ENCODE measurements at places on chromosomes 5 and 9.

- no peak for DNase-seq
Observed at GRCh38 chr9:131555841-131556673, 10.7 kb downstream of the PRRT1B start.

GRCh38 chr9:23554686-23555085, 271.4 kb downstream of the ELAVL2 start:
- DNase-seq, result no peak

DNA sequence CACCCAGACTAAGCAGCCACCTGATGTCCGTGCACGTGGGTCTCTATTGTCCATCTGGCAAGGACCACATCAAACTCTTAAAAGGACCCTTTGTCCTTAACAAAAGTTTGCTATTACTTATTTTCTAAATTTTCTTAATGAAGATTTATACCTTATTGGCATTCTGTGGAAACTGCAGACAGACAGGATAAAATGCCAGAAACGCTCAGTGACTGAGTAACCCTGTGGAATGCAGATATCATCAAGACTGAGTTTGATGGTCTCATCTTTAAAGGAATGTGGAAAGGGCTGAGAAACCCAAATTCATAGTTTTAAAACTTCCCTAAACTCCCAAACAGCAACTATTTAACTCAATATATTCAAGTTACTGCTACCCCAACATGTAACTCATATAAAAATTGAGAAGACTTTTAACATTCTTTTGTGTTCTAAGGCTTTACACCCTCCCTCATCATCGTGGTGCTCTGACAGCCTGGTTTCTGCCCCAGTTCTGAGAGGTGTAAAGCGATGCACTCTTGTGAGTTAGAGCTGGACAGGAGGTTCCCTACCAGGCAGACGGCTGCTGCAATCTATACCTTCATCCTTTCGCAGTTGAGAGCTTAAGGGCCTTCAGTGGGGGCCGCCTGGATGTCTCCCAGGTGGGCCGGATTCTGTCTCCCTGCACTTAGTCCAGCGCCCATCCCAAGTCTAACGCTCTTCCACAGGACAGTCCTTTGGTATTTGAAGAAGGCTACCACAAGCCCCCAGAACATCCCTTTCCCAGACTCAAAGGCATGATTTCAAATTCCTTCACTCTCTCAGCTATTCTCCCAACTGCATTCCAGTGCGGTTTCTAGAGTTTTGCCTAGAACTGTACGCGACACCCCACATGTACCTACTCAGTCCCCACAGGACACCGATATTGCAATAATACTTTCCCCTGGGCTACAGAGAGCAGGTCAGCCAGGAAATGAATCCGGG, 68.9 kb downstream of the DAP start:
- DNase-seq, result no peak

DNA sequence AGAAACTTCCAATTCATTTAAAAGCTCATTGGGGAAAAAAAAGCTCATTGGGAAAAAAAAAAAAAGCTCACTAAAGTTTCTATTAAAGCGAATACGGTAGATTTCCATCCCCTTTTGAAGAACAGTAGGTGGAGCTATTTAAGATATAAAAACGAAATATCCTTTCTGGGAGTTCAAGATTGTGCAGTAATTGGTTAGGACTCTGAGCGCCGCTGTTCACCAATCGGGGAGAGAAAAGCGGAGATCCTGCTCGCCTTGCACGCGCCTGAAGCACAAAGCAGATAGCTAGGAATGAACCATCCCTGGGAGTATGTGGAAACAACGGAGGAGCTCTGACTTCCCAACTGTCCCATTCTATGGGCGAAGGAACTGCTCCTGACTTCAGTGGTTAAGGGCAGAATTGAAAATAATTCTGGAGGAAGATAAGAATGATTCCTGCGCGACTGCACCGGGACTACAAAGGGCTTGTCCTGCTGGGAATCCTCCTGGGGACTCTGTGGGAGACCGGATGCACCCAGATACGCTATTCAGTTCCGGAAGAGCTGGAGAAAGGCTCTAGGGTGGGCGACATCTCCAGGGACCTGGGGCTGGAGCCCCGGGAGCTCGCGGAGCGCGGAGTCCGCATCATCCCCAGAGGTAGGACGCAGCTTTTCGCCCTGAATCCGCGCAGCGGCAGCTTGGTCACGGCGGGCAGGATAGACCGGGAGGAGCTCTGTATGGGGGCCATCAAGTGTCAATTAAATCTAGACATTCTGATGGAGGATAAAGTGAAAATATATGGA, at the start of gene PCDHGA12:
Gene PCDHGA12, plus strand, starts transcription at position 176 of the 782 bp plus-strand sequence. Its CDS starts 253 bp downstream, at position 429.
- DNase-seq, result peak; percentile 87

DNA sequence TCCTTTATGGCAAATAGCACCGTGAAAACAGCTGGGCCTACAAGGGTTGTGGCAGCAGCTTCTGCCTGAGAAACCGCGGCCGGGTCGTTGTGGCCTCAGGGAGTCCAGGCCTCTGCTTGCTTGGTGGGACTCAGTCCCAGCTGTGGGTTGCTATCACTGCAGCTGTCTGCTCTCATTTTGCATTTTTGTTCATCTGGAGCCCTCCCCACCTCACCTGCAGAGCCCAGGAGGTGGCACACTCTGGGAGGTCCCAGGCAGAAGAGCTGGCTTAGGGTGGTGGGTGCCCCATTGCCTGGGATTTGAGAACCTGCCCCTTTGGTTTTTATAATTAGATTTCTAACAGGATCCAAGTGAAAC, 138.4 kb downstream of the GADD45G start:
- no peak for DNase-seq

DNA sequence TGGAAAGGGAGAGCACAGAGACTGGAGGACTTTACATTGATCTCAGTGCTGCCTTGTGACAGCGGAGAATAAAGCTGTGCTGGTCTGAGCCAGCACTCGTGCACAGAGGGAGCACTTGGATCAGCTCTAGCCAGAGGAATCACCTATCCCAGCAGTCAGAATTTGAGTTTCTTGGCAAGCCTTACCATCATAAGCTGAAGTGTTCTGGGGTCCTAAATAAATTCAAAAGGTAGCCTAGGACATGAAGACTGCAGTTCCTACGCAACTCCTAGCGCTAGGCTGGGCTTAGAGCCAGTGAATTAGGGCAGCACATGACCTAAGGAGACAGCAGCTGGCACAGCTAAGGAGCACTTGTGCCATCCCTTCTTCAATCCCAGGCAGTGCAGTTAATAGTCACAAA, 119.5 kb downstream of the HMHB1 start:
- DNase-seq, result no peak

DNA sequence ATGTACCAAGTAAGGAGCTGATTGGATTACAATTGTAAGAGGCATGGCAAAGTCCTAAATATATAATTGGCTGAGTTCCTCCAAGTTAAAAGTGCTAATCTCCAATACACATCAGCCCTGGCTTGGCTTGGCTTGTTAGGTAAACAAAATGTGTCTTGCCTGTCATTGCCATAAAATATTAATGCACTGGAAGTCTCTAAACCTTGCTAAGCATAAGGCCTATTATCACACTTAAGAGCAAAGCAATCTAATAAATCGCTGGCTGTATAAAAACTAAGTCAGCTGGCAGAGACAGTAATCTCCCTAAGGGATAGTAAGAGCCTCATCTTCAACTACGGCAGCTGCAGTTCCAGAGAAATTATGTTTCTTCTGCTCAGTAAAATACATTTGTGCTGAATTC, 418.6 kb upstream of the GRAMD2B start:
- no peak for DNase-seq

DNA sequence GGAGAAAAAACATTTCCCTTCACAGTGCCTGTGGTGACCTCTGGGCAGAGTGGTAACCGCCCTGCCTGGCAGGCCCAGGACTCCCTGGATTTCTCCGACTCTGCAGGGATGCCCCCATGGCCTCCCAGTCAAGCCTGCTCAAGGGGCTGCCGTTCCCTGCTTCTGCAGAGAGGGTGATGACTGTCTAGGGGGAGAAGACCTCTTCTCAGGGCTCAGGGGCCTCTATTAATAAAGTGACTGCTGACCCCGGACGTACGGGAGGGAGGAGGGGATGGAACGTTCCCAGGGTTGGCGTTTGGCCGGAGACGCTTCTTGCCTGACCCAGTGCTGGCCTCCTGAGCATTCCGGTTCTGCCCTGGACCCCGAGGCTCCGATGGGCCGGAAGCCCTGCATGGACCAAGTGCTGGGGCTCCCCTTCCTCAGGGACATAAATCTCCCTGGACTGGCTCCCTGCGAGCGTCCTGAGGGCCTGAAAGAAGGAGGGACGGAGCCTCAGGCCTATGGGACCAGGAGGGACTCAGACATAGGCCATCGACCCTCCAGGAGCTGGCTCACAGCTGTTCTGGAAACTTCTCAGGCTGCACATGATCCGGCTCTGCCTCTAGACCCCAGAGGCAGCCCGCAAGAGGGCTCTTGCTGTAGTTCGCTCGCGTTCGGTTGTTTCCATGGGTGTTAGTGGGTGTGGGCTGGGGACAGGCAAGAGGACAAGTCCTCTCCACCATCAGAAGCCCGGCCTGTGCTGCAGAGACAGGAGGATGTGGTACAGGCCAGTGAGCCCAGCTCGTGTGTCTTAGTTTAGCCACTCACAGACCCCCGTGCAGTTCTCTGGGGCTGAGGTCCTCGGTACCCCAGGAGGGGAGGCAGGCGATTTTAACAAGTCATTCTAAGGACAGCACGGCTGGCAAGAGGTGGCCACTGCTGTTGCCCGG, 8.1 kb upstream of the RNU6ATAC start:
- DNase-seq, result no peak

GRCh38 chr5:178332210-178332641, 99.6 kb upstream of the PHYKPL start:
- DNase-seq, result no peak

GRCh38 chr9:129649726-129650679, 8.1 kb upstream of the ASB6 start:
- no peak for DNase-seq

DNA sequence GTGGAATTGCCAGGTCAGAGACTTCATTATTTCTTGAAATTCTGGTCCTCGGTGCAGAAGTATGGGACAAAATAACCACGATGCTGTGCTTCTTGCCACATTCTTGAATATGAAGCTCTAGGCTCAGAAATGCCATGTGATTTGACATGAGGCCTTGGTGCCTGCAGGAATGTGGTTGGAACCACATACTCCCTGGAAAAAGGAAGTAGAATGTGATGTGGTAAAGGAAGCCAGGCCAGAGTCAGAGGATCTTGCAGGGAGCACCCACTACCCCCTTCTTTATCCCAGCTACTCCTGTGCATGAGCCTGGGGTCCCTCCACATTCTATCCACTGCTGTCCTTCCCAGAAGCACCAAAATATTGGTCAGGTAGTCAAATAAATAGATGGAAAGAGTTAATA, 80.9 kb downstream of the FOXD1 start:
- DNase-seq, result no peak

DNA sequence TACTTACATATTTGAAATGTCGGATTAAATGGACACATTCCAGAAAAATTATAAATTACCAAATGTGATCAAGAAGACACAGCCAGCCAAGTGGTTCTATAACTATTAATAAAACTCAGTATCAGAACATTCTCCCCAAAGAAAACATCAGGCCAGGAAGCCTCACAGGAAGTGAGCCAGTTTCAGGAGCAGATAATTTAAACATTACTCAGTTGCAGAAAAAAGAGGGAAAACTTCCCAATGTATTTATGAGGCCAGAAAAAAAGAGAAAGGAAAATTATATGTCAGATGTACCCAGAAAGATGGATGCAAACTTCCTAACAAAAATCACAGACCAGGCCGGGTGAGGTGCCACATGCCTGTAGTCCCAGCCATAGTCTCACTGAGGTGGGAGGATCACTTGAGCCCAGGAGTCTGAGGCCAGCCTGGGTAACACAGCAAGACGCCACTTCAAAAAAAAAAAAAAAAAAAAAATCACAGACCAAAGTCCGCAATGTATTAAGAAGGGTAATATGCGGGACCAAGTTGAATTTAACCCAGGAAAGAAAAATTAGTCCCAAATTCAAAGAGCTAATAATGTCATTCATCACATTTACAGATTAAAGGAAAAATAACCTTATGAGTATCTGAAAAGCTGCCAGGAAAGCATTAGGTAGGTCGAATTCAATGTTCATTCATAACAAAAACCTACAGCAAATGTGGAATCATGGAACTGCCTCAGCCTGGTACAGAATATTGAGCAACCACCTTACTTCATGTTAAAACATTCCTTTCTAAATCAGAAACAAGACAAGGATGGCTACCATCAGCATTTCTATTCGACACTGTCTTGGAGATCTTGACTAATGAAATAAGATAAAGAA, 37.2 kb upstream of the NRARP start:
- peak; percentile 81 for DNase-seq

DNA sequence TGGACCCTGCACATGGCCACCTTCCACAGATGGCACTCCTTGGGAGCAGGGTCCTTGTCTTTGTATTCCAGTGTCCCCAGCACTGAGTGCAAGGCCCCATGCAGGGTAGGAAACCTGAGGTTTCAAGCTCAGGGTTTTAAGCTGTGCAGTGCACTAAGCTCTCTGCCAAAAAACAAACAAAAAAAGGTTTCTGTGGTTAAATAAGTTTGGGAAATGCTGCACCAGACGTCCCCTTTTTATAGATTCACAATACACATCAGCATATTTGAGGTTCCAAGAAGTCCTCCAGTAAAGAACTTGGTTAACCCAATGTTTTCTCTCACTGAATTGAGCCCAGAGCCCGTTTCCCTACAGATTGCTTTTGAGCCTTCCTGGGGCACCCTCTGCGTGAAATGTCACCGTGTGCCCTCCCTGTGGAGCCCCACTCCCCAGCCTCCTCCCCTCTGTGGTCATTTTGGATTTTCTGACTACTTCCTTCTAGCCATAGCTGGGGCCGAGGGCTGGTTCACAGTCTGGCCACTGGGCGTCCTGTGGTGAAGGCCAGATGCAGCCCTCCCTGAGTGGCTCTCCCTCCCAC, 17.1 kb downstream of the DELE1 start:
- DNase-seq, result no peak

DNA sequence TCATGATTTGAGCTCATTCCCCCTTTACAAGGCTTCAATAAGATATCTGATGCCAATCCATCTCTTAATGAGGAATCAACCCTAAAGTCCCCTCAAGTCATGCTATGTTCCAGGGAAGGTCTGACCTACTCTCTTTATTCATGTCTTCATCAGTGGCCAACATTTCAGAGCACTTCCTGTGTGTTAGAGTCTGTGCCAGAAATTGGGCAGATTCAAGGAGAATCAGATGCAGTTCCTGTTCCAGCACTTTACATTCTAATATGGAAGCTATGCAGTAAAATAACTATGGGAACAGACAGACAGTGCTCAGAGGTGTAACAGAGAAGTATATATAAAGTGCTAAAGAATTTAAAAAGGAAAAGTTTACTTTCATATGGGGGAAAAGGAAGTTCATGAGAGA, 193.4 kb upstream of the NR4A3 start:
- DNase-seq, result no peak

- no peak for DNase-seq
Observed at GRCh38 chr9:93132287-93132927, 1.6 kb downstream of the NINJ1 start.

- no peak for DNase-seq
Observed at GRCh38 chr5:73152411-73153388, 20.3 kb upstream of the TMEM174 start.

DNA sequence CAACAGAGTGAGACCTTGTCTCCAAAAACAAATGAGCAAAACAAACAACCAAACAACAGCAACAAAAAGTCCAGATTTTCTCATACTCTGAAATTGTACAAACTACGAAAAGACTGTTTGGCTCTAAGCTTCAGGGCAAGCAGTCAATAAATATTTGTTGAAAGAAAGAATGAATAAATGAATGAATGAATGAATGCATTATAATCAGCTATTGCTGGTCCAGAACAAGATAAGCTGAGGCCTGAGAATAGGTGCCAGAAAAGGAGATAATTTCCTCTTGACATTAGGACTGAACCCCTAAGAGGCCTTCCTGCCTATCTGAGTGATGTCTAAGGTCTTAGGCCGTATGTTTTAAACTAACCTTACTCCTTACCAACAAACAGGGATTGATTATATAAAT, 99.2 kb upstream of the IL6ST start:
- no peak for DNase-seq

- DNase-seq, result peak; percentile 84
Observed at GRCh38 chr9:121278477-121279261, 10.7 kb downstream of the GSN start.

GRCh38 chr5:150105928-150106615, 19.7 kb upstream of the CSF1R start:
- DNase-seq, result no peak

Data from endothelial cell of umbilical vein (primary cell).